ENCODE measurements at places on chromosomes 3 and 15.

DNA sequence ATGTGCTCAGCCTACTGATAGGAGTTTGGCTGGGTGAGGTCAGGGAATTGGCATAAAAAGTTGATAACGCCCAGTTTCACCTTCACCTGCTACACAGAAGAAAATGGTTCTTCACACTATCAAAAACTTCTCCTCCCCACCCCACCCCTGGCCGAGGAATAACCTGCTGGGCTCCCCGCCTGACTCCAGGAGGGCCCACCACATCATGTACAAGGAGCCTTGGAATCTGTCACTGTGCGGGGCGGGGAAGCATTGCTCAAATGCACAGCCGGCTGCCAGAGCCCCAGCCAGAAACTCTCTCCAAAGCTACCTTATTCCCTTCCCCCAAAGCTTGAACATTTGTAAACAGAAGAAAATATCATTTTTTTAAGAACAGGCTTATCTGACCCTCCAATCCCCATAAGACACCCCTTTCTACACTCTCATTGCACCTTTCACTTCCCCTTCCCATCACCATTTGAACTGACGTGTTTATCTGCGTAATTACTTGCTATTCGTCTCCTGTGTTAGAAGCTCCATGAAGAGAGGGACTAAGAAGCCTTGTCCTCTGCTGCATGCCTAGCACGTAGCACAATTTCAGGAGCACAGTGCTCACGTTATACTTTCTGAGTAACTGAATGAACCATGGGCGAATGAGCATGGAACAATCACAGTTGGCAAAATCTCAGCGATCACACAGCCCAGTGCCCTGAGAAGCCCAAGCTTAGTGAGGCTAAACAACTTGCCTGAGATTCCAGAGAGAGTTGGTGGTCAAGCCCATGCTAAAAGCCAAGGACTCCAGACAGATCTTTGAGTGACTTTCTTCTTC is 82.9 kb downstream of the HES1 start:
- no peak for DNase-seq

DNA sequence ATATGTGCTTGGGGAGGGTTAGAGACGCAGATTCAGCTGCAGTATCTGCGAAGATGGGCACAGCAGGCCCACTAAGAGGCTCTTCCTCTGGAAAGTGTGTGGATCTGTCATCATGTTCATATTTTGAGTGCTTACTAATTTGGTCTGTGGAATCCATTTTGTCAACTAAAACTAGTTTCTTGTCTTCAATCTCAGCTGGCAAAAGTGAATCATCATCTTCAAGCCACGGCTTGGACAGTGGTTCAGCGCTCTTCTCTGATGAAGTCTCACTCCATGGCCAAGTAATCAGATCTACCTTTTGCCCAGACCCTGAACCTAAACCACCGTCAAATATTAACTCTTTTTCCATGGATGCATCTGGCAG is 76.2 kb downstream of the IMPG2 start:
- no peak for DNase-seq

DNA sequence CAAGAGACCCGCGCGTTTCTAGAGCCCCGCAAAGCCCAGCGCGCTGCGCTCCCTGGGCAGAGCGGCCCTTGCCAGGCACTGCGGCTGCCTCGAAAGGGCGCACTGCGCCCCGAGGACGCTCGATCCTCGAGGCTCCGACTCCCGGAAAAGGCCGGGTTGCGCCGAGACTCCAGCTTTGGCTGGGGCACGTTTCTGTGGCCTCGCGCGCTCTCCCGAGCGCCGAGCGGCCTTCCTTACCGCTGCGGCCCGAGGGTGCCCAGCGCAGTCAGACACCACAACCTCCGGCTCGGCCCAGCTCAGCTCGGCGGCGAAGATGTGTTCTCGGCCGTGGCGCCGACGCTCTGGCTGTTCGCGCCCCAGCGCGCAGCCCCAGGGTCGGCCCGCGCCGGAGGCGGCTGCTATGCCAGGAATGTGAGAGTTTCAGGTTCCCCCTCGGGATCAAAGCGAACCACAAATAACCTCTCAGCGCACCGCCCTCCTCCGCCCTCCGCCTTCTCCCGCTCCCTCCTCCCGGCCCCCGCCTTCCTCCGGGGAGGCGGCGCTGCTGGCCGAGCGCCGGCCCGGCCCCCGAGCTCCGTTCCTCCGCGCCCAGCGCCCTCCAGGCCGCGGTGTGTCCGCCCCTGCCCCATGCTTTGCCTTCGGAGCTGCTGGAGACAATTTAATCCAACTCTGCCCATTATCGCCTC is at the start of gene AMOTL2:
Gene AMOTL2 (minus strand): TSS at position 343 of the 686 bp plus-strand sequence. CDS start 3,014 bp downstream, outside the sequence.
- peak; percentile 17 for DNase-seq

DNA sequence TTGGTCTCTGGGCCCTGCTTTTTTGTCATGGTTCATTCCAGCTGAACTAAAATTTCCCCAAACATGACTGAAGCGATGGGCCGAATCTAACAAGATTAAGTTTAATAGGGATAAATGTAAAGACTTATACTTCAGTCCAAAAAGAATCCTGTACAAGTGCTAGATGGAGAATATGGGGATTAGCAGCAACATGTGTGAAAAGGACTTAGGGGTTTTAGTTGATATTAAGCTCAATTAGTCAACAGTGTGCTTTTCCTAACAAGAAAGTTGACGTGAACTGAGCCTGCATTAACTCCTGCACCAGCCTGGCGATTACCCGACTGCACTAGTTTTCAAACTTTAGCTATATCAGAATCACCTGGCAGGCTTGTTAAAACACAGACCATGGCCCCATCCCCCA is 61.0 kb upstream of the BBX start:
- DNase-seq: no peak

- no peak for DNase-seq
Observed at GRCh38 chr3:78221796-78222195, 1181.9 kb downstream of the ROBO2 start.

- no peak for DNase-seq
Observed at GRCh38 chr3:126395846-126396513, 1.3 kb downstream of the CFAP100 start.

GRCh38 chr3:167723025-167723512 is 11.6 kb downstream of the PDCD10 start:
- DNase-seq: no peak

DNA sequence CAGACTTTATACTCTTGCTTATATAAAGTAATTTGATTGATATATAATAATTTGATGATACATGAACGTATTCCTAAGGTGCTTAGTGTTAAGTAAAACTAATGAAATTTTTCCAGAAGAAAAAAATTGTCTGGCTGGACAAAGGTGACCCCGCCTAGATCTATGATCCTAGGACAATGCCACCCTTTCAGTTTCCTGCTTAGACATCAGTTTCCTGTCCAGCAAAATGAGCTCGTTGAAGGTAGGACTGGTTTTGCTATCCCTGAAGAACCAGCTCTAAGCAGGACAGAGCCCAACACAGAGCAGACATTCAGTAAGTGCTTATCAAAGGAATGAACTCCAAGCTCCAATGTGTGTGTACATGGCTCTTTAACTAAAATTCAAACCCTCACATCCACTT is 80.8 kb upstream of the SNTN start:
- no peak for DNase-seq

DNA sequence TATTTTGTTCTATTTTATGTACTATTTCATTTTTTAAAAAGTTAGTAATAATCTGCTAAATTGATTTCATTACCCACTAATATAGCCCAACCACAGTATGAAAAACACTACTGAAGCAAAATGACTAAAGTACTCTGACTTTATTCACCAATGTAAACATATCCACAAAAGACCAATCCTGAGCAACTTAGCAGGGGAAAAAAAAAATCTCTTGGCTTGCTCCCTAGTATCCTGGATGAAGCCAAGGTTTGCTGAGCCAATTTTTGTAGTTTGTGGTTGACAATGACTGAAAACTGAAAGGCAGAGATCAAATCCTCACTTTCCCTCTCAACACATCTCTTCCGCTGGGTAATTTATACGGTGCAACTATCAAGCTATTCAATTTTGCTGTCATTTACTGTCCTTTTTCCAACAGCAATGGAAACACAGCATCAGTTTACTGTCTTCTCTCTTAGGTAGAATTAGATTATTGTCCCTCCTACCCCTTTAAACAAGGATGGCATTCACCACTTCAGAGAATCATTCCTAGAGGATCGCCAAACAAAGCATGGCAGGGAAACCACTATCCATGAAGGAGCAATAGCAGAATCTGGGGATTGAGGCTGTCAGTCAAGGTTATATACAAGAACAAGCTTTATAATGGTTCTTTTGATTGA is 149.7 kb downstream of the THRB start:
- DNase-seq: no peak

DNA sequence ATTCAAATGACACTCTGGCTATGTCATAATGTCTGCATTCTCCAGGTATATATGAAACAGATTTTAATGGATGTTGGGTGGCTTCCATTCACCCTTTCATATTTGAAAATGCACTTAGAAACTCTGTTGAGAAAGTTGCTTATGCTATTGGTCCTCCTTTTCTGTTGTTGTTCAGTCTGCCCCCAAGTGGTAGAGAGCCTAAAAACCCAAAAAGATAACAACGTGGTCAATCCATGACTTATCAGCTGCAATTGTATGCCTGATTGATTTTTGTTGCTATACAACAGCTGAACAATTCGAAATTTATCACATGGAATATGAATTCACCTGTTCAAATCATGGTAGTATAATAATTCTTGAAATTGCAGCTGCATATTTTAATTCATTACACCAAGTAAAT is 279.8 kb downstream of the ROBO2 start:
- no peak for DNase-seq

DNA sequence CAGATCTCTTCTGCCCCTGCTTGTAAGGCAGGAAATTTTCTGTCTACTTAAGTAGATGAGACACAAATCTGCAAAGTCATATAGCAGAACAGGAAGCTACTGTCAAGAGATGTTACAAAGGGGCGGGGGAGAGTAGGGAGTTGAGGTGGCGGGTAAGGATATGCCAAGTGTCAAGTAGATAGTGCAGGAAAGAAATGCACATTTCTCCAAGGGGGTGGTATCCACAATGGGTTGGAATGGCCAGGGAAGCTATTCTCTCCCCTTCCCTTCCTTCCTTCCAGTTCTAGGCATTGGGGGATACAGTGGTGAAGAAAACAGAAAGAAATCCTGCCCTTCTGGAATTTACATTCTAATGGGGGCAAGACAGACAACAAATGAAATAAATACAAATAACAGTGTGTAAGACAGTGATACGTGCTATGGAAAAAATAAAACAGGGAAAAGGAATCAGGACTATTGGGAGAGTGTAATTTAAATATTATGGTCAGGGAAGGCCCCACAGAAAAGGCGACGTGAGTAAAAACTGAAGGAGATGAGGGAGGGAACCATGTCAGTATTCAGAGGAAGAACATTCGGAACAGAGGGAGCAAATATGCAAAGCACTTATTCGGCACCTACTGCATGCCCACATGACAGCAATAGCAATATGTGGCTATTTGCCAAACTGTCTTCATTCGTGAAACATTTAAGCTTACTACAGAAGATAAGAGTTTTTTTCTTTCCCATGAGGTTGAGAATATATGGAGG is 42.8 kb upstream of the RNU6-1 start:
- no peak for DNase-seq

- no peak for DNase-seq
Observed at GRCh38 chr15:73839699-73840377, 33.5 kb upstream of the TBC1D21 start.

- no peak for DNase-seq
Observed at GRCh38 chr3:152264378-152264777, 4.4 kb upstream of the MBNL1 start.

DNA sequence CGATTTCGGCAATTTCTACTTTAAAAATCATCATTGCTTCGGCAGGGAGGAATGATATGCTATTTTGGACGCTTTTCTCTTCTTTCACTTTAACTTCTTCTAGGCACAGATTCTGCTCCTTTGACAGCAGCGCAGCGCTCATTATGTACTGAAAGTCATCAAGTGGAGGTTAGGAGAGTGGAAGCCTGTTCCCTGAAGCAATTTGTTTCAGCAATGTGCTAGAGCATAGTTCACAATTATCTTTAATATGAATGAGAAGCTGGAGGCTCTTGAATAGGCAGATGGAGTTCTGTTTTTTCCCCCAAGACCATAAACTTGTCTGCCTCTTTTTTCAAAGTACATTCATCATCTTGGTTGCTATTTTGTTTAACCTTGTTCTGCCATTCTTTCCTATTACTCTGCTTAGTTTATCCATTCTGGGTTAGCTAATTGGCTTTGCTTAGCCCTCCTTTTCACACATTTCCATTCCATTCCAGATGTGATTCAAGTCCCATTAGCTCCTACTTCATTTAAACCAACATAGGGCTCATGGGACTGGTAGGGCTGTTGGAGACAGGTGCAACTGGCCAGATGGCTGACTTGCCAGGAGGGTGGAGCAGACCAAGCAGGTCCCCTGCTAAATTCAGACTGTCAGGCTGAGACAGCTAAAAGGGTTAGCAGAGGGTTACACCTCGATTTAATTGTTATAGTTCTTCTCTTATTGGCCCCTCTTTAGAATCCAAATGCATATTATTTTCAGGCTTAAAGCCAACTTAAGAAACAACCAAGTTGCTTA is 534.7 kb upstream of the CBLB start:
- no peak for DNase-seq

GRCh38 chr3:163726125-163726524 is 1352.2 kb downstream of the SI start:
- DNase-seq: no peak

DNA sequence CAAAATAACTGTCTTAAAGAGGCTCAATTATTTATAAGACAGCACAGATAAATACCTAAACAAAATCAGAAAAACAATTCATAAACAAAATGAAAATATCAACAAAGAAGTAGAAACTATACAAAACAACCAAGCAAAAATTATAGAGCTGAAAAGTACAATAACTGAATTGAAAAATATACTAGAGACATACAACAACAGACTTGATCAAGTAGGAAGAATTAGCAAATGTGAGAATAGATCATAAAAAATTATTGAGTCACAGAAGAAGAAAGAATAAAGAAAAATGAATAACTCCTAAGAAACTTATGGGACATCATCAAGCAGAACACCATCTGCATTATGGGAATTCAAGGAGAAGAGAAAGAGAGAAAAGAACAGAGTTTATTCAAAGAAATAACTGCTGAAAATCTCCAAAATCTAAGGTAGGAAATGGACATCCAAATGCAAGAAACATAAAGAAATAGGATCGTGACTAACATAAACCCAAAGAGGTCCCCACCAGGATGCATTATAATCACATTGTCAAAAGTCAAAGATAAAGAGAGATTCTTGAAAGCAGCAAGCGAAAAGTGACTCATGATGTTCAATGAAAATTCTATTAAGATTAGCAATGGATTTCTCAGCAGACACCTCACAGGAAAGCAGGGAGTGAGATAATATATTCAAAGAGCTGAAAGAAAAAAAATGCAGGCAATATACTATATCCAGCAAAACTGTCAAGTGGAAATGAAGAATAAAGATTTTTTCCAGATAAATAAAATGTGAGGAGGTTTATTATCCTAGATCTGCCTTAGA is 85.9 kb downstream of the DCLK3 start:
- no peak for DNase-seq

DNA sequence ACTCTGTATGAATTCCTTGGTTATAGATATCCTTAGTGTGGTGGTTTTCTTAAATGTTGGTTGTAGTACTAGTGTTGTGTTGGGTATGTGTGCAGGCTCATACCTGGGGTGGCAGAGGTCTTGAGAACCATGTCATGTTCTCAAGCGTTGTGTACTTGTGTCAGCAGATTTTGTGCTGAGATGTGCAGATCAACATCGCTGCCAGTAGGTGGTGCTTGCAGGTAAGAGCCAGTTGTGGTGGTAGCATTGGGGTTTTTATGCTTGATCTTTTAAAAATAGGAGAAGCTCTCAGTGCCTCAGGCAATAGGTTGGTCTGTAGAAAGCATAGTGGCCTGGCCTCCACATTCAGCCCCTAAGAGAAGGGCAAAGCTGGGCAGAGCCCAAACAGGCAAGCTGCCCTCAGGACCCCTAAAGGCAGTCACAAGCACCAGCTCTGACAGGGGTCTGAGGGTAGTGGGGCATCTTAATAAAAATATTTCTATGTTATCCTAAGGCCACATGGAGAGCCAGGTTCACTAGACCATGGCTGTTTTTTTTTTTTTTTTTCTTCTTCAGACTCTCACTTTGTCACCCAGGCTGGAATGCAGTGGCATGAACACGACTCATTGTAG is 164.0 kb downstream of the IL20RB start:
- DNase-seq: peak; percentile 15

Data from activated naive CD4-positive, alpha-beta T cell treated with anti-CD3 and anti-CD28 coated beads, Interleukin-2, amount 50 U/mL, for 16 hours (primary cell).